ENCODE measurements at places on chromosomes 1 and 21.

DNA sequence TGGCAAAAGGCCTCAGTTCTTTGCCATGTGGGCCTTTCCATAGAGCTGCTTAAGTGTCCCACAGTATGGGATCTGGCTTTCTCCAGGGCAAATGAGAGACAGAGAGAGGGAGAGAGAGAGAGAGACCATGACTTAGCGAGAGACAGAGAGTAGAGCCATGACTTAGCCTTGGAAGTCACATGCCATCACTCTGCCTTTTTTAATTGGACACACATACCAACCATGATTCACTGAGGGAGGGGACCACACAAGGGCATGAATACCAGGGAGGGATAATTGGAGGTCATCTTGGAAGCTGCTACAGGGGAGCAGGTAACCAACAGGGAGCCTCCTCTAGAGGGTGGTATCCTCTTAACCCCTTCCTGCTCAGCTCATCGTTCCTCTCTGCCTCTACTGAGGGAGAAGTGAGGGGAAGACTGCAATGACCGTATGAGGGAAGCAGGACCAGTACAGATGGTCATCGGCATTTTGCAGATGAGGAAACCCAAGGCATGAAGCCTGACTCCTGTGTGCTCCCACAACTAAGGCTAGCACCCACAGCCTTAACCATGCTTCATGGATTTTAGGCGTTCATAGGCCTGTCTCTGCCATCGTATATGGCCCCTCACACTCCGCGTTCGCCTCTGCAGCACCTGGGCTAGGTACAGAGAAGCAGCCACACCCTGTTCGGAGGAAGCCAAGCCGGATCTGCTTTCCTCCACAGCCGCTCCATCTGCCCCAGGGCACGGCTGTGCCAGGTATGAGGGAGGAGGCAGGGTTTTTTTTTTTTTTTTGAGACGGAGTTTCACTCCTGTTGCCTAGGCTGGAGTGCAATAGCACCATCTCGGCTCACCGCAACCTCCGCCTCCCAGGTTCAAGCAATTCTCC is 38.6 kb downstream of the MEF2D start:
- no peak for DNase-seq

GRCh38 chr1:171785766-171786165 is 4.3 kb downstream of the METTL13 start:
- DNase-seq = no peak

DNA sequence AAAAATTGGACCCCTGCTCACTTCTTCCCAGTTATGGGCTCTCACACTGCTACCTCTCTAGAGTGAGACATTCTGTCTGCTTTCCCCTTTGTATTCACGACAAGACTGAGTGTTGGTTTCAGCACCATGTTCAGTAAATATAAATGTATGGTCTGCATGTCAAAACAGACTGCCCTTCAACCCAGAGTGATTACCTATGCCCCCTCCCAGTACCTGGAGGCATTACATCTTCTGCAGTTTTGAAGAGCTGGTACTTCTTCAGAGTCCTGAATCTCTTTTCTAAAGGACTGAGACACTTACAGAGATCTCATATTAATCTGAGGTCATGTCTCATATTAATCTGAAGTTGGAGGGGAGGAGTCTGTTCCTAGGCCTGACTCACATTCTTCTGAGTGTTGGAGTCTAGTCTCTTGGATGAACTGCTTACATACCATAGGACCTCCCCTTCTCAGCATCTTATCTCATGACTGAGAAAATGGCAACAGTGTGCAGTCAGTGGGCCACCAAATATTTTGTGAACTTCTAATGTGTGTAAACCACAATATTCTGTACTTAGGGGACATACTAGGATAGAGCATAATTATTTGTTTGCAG is 80.3 kb downstream of the RGL1 start:
- no peak for DNase-seq

DNA sequence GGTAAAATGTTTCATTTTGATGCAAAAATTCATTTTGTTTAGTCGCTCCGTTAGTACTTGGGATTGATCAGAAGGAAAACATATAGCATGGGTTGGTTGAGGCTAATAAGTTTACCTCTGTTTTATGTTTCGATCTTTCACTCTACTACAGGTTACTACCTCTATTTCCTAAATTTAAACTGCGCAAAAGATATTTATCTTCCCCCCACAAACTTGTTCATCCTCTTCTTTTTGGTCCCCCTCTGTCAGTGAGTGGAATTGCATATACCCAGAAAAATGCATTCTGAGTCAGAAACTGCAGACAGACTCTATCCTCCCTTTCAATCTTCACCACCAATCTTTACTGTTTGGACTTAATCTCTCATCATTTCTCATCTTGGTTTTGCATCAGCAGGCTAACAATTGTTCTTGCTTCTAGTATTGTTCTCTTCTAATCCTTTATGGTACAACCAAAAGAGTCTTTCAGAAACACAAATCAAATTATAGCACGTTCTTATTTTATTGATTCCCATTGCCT is 316.0 kb upstream of the ADGRL4 start:
- no peak for DNase-seq

- DNase-seq = peak; percentile 85
Observed at GRCh38 chr21:25607151-25608043, at the start of gene MRPL39. TSS of gene MRPL39 (minus strand) at chr21:25607481. CDS start at chr21:25607475, 6 bp downstream.

DNA sequence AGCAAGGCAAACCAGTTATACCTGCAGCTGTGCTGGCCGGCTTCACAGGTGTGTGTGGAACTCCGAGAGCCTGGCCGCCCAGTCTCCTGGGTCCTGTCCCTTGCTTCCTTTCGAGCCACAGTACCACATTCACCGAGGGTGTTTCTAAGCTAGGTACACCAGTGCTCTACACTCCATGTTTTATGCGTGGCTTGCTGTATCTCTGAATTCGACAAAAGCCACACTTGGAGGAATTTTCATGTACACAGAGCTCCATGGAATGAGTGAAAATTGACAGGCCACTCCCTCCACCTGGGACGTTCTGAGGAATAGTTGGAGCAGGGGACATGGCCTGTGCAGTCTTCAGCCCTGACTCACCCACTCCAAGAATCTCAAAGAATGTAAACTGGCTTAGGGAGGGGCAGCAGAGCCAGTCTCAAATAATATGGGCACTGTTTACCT is 14.0 kb downstream of the ETS2 start:
- DNase-seq = no peak

GRCh38 chr1:24898152-24898908 is 31.7 kb downstream of the RUNX3 start:
- DNase-seq = peak; percentile 51

DNA sequence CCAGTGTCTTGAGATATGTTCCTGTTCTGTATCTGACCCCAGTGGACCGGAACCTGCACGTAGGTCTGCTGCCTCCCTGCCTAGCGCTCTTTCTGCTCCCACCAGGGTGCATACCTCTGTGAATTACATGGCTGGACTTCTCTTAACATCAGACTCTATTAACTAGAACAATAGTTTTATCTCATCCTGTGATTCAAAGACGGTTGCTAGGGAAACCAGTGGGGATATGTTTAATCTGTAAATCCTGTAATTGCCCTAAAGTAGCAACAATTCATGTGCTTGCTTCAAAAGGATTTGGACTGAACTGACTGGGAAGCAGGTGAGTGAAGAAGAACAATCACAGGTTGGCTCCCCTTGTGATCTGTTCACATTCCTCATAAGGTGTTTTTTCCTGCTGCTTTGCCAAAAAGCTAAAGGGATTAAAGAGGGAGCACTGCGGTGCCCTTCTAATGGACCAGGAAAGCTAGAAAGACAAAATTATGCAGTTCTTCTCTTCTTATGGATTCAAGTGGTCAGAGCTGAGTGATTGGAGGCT is 52.7 kb upstream of the DIRAS3 start:
- DNase-seq = no peak

GRCh38 chr1:28860332-28861073 is 48.5 kb downstream of the OPRD1 start:
- DNase-seq = no peak

DNA sequence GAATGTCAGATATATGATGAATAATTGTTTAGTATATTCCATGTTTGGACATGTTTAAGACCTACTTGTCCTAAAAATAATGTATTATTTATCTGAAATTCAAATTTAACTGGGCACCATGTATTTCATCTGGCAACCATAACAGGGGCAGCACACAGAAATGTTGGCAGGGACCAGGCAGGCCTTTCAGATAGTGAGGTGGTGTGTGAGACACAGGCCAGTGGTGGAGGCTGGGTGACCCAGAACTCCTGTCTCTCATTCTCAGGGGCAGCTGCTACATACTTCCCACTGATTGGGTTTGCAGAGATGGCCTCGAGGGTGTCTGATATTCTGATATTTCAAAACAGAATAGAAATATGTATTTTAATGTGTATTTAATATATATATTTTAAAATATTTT is 1.3 kb upstream of the FASLG start:
- DNase-seq = no peak

DNA sequence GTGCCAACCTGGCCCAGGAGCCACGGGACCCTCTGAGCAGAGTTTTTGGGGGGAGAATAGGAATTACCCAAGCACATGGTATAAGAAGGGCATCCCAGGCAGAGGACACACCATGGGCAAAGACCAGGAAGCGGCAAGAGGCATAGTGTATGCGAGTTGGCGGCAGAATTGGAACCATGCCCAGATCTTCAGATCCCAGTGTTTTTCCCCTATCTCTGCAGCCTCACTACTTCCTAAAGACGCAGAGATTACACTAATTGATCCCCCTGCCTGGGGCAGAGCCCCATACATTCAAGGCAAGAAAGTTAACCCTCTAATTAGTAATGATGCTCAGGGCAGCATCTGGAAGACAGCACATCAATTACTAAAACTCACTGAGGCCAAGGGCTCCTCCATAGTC is 48.2 kb downstream of the SYT2 start:
- no peak for DNase-seq

- no peak for DNase-seq
Observed at GRCh38 chr1:186736971-186737685, 56.9 kb upstream of the PTGS2 start.

DNA sequence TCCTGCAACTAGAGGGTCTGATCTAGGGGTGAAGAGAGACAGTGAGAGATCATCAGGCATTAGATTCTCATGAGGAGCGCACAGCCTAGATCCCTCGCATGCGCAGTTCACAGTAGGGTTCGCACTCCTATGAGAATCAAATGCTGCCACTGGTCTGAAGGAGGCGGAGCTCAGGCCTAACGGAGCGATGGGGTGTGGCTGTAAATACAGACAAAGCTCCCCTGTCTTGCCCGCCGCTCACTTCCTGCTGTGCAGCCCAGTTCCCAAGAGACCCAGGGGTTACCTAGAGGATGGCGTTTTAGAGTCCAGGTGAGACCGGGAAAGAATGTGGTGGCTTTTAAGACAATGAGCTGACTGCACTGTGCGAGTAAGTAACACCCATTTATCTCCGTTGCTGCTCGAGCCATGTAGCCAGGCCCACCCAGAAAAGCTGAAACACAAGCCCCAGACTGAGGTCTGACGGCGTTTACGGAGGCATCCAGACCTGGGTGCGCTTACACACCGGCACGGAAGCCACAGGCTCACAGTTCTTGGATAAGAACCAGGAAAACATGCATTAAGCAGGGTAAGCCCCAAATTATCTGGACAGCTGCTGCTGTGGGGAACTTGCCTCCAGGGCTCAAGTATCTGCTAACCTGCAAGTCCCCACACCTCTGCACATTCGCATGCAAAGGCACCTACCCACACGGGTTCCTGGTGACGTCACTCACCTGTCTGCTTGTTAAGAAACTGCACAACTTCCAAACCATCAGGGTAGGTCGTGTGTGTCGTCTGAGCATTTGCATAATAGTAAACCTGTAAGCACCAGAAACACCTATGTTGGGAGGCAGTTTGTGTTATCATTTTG is 12.5 kb downstream of the TCP10L start:
- no peak for DNase-seq

GRCh38 chr21:35508139-35508888 is 459.2 kb upstream of the RUNX1 start:
- DNase-seq = no peak

- no peak for DNase-seq
Observed at GRCh38 chr1:230842801-230843200, 25.5 kb downstream of the C1orf198 start.

DNA sequence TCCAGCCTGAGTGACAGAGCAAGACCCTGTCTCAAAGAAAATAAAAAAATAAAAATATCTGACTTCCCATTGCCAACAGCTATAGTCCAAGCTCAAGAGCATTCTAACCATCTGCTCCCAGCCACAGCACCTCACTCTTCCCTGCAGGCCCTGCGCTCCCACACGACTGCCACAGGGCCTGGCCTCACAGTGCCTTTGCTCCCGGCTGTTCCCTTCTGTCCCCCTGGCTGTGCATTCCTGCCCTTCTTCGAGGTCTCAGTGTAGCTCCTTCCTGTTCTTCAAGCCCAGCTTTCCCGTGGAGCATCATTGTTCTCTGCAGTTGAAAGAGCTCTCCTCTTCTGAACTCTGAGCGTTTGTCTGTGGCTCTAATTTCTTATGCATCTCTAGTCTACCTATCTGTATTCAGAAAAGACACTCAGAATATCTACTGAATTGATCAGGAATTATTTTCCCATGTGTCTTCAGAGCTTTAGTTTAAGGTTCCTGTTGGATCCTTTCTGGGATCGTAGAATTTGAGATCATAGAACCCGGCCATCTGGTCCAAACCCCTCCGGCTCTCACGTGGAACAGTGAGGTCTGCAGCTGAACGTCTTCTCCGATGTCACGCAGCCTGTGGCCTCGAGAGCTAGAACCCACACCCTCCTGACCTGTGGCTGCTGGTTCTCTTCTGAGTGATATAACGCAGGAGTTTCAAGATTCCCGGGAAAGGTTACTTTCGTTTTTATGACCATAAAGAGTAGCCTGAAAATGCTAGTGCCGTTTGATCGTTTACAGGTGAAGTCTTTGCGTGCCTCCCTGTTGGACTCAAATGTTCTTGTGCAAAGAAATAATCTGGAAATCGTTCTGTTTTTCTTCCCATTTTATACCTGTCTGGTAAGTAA is 54.4 kb downstream of the DOP1B start:
- no peak for DNase-seq

Measured in activated CD8-positive, alpha-beta memory T cell treated with anti-CD3 and anti-CD28 coated beads, Interleukin-2, amount 50 U/mL, for 4 hours (primary cell).